ENCODE measurements at places on chromosomes 7 and 10.

DNA sequence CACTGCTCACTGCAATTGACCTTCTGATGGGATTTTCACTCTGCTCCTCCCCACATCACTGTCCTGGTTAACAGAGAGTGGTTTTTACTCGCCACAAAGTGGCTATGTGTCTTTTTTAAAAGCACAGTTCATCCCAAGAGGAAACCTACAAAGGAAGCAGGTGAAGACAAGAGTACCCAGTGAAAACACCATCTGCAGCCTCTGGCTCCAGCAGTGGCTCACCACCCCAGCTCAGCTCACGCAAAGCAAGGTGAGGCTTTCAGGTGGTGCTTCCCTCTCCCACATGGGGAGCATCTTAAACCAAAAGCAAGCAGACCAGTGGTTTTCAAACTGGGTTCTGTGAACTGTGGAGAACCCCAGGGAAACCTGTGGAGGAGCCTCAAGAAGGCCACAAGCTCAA, 14.0 kb downstream of the DLG5 start:
- DNase-seq, result no peak

DNA sequence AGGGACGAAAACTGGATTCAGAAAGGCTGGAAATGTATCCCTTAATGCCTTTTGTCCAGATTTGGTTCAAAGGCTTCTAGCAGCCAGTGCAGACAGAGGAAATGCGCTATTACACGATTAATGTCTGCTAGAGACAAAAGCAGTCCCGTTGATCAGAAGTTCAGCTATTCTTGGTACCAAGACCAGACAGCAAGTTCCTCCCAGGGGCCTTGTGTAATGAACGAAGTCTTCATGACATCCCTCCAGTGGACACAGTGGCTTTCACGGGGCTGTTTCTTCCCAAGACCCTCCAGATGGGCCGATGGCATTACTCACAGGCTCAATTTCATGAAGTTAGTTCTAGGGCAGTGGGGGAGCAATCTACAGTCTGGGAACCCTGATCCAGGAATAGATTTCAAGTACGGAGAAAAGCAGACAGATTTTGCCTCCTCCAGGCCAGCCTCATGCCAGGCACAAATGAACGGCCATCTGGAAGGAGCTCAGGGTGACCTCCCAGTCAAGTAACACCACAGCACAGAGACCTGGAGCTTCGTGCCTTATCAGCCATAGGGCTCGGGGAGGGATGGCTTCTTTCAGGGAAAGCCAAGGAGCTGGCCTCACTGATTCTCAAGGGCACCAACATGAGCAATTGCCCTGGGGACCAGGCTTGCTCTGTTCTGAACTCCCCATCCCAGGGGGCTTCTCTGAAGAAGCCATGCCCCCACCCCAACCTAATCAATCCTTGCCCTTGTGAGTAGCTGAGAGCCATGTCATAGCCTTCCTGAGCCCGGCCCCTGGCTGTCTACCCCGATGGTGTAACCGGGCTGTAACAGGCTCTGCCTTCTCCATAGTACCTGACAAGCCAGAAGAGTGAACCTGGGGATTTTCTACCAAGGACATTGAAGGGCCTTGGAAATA, 101.1 kb downstream of the PRKAG2 start:
- DNase-seq, result no peak

- no peak for DNase-seq
These were observed 69.0 kb downstream of the ZNF783 start for GRCh38 chr7:149330914-149331567.

- no peak for DNase-seq
These were observed 167.9 kb downstream of the CPEB3 start for GRCh38 chr10:92122941-92123450.

- no peak for DNase-seq
These were observed 236.2 kb downstream of the TCERG1L start for GRCh38 chr10:131075218-131075770.

GRCh38 chr10:101030496-101031127, 317 bp downstream of the PDZD7 start:
- peak; percentile 41 for DNase-seq

- peak; percentile 88 for DNase-seq
These were observed 10.2 kb upstream of the GDF2 start for GRCh38 chr10:47311932-47312662.

- no peak for DNase-seq
These were observed 55.2 kb downstream of the MAGI2 start for GRCh38 chr7:79398138-79398749.

DNA sequence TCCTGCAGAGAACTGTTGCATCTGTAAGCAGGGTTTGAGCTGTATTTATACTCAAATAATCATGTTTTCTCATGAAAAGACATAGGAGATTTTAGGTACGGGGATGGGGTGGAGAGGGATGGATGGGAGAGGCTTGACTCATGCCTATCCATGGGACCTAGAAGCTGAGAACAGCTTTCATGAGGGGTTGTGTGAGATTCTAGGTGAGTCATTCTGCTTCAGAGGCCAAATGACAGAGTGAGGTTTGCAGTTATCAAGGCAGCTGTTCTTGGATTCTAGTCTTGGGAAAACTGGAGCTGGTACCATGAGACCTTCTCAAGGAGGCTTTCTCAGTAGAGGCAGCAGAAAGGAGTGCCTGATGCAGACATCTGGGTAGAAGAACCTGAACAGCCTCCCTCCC, 746.9 kb downstream of the TYW1 start:
- DNase-seq, result no peak

DNA sequence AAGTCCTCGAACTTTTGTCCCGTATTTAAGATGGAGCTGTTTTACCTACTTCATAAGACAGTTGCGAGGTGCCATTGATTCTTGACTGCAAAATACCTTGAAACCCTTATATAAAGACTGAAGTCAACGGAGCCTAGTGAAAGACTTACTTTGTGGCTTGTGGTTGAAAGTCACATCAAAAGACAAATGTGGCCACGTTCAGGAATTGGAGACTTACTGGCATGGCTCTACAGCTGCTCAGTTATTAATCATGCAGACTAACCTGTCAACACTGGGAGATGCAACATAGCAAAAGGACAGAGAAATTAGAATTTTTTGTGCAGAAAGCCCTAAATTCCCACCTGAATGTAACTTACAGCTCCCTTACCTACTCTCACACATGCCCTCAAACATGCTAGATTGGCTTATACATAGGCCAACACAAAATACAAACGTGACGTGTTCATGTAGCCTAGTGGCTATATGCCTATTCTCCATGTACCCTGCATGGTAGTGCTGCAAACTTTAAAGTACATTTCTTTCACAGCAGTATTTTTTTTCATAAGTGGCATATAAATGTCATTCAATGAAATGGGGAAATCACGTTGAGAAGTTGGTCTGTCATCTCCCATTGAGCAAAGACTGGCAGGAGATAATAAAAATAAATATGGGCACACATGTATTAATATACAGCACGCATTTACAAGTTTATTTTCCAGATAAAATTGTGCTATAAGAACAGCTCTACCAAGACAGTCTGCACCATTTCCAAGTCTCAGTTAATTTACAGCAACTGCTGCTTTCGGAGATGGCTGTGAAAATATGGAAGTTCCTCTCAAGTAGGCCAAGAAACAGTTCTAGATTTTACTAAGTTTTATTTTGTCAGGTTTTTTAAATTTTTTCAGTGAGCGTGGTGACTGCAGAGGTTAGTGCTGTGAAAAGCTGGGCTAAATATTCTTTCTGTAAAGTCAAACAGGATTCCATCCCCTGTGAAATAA, 170.4 kb upstream of the C7orf33 start:
- DNase-seq, result no peak

DNA sequence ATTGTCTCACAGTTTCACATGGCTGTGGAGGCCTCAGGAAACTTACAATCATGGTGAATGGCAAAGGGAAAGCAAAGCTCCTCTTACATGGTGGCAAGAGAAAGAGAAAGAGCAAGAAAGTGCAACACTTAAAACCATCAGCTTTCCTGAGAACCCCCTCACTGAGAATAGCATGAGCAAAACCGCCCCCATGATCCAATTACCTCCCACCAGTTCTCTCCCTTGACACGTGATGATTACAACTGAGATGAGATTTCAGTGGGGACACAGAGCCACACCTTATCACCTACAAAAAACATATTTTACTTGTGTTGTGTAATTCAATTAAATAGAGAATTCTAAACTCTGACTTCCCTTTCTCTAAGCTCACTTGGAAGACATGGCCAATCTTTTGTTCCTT, 80.2 kb downstream of the SEMA3C start:
- DNase-seq, result no peak

DNA sequence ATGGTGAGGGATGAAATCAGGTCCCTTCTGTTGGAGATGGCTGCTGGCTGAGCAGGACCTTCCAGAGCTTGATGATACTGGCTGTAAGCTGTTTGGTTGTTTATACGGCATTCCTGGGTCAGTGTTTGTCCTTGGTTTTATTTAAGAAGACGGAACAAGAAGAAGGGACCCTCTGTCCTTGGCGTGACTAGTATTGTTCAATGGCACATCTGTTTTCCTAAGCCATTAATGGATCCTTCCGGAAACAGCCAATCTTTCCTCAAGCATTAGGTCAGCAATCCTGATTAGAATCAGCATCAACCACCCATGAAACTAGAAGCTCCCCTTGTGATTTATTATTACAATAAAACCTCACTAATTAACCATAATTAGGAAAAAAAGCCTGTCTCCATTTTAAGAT, 128.7 kb upstream of the KIAA1217 start:
- DNase-seq, result no peak

GRCh38 chr10:3805791-3806461, 20.9 kb upstream of the KLF6 start:
- no peak for DNase-seq

- DNase-seq, result no peak
These were observed 131.7 kb downstream of the DPP6 start for GRCh38 chr7:154183946-154184345.

DNA sequence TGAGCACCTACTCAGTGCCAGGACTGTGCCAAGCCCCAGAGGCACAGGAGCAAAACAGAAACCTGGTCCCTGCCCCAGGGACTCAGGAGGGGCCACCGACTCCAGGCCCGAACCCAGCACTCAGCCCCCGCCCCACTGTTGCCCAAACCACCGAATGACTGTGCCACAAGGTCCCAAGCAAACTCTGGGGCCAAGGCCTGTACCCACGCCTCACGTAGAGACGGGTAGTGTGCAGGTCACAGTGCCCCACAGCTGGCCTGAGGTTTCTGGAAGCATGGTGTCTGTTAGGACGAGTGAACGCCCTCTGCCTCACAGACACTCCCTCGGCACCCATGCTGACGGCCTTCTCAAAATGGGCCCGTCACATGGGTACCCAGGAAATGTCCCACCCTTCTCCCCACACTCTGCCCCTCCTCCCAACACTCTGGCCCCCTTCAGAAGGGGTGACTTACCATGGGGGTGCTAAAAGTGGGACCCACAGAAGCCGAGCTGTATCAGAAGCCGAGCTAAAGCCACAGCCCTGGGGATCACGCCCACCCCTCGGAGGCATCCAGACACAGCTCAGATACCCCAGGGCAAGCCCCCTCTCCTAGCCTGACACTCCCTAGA, 44.2 kb downstream of the CTBP2 start:
- DNase-seq, result no peak

- no peak for DNase-seq
These were observed 58.2 kb downstream of the PTPRN2 start for GRCh38 chr7:158529181-158530096.

- DNase-seq, result no peak
These were observed 166.2 kb upstream of the FAM3C start for GRCh38 chr7:121562259-121562658.

- no peak for DNase-seq
These were observed 4.1 kb downstream of the COL1A2 start for GRCh38 chr7:94398841-94399240.

DNA sequence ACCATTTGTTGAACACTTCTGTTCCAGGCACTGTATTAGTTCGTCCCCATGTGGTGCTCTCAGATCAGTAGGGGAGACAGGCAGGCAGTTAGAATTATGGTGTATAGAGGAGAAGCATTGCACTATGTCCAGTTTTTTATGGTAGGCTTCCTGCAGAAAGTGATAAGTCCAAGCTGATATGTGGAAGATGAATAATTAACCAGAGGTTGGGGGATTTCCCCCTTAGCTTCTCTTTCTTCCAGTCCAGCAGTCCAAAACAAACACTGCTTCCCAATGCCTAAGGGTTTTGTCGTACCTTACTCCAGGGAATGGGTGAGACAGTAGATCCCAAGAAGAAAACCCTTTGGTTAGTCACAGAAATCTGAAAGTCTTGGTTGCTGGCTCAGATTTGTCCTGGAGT, 19.2 kb downstream of the HIF1AN start:
- no peak for DNase-seq

DNA sequence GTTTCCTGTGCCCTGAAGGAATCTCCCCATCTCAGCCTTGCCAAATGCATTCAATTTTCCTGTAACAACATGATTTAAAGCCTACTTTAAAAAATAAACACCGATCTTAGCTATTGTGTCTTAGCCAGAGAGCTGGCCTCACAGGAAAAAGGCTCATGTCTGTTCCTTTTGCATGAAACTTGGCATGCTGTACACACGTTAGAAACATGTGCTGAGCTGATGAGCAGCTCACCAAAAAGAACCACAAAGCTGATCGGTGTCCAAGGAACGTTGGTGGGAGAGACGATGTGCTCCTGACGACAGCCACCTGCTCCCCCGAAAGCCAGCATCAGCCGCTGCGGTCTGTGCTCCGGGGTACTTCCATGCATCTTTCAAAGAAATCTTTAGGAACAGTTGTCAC, 135.9 kb downstream of the ADARB2 start:
- DNase-seq, result no peak

DNA sequence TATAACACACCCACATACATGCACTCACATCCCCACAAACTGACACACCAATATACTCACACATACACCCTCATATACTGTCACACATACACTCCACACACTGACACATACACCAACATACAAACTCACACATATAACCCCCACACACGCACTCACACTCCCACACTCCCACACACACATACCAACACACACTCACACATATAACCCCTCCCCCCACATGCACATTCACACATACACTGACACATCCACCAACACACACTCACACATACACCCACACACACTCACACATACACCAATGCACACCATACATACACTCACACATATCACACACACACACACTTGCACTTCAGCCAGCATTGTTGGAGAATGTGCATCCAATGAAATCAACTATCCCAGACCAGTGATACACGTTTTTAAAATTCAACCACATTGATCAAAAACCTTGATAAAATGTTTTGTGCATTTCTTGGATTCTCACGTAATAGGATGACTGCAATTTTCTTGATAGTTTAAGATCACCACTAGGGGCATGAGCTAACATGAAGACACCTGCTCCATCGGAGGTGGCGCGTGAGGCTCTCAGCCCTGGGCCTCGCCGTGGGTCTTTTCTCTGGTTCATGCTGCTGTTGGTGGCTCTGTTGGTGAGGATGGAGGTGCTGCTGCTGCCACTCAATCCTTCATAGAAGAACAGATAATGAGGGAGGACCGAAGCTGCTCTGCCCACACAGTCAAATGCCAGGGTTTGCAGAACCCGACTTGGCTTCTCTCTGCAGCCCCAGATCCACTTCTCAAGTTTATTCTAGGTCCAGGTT, 32.1 kb upstream of the CHST15 start:
- no peak for DNase-seq

DNA sequence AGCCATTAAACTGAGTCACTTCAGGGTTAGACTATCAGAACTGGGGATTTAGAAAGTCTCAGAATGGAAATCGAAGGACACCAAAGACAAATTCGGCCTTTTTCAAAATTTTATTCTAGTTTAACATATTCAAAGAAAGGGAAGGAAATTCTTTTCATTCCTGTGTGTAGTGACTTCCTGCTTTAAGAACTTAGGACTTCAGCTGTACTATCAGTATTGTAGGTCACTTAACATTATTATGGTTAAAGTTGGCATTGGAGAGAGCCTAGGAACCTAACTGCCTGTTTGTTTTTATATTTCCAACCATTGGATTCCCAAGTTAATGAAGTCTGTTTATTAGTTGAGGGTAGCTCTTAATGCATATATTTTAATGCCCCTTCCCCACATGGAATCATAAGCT, 63.7 kb downstream of the PTEN start:
- no peak for DNase-seq

- no peak for DNase-seq
These were observed 715.0 kb downstream of the AUTS2 start for GRCh38 chr7:70313271-70313670.
